ENCODE measurements at places on chromosomes 5 and 9.

- no peak for DNase-seq
These were observed 568.8 kb downstream of the TLR4 start for GRCh38 chr9:118273048-118273447.

DNA sequence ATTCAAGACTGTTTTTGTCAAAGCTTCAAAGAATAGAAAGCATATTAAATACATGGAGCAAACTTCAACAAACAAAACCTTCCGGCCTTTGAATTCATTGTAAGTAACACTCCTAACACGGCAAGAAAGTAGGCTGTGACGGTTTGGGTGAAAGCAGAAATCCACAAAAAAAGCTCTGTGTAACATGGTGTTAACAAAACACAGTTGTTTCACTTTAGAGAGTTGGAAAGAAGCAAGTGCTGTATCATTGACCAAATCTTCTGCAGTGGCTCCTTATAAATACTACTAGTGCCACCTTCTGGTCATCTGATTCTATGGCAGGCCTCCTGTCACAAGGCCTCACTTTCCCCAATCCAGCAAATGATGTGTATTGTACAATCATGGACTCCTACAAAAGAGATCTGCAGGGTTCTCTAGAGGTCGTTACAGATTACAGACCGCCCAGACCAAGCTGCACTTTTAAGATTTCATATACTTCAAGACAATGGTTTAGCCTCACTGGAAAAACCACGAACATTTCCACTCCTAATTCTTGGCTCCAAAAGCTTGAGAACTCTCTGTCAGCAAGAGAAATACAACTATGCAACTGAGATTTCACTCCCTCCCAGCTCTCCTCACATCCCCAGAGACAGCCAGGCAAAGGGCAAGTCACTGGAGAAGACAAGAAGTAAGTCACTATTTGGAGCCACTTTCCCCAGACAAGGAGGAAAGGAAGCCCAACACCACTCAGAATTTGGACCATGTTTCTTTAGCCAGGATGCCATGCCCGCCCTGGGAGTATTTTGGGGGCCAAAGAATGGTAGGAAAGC lies 196.2 kb downstream of the DTWD2 start:
- peak; percentile 9 for DNase-seq

- DNase-seq: no peak
These were observed 44.6 kb upstream of the PIK3R1 start for GRCh38 chr5:68170826-68171558.

DNA sequence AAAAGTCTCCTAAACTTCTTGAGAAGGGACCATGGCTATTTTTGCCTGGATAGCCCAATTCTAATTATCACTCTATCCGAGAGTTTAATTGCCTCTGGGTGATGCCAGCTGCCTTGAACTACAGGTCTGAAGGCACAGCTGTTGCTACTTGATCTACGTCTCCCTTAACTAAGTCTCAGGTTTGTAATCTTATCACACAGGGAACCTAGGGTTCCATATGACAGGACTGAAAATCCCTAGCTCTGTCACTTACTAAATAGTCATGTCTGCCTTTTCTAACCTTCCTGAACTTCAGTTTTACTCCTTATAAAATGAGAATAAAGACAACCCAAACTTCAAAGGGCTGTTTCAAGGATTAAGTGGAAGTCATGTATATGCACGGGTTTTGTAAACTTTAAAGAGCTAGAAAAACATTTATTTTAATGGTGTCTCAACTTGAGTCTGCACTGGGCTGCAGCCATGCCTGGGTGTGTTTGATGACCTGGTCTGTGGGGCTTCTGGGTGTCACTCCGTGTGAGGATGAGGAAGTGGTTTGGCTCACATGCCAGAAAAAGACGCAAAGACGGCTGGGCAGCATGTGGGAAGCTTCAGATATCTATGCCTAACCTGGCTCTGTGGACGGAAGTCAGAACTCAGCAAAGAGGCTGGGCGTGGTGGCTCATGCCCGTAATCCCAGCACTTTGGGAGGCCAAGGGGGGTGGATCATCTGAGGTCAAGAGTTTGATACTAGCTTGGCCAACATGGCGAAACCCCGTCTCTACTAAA lies 129.3 kb upstream of the SLC44A1 start:
- DNase-seq: peak; percentile 81

GRCh38 chr9:79264511-79265355 lies 307.0 kb upstream of the TLE4 start:
- no peak for DNase-seq

GRCh38 chr9:35172878-35173277 lies 11.1 kb downstream of the UNC13B start:
- no peak for DNase-seq

DNA sequence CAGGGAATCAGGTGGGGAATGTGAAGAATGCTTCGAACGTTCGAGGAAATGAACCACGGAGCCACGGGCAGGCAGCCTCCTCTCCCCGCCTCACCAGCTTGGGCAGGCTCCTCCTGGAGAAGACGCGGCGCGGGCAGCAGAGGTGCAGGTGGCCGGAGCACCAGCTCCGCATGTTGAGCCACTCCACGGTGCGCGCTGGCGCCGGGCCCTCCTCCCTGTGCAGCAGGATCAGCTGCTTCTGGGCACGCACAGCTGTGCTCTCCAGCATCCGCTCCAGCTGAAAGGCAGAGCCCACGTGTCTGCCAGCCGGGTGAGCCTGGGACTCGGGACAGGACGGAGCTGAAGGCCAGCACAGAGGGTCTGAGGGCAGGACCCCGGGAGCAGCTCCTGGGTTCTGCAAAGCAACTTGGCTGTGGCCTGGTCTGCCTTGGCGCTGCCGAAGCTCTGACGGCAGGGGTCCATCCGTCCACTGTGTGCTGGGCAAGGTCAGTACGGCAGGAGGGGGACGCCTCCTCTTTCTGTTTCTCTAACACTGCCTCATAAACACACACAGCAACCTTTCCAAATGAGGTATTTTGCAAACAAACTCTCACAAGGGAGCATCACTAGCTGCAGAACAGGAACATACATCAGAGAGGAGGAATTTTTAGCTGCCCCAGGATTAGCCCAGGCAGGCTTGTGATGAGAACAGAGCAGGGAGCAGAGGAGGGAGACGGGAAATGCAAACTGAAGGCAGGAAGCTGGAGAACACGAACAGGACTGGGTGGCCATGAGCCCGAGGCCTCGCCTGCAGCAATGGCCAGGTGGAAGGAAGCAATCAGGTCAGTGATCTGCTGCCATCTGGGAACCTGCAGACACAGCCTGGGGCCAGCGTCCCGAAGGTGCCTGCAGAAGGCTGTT lies 20.1 kb upstream of the NSMF start:
- no peak for DNase-seq

GRCh38 chr9:125141251-125141650 lies 2.1 kb downstream of the SCAI start:
- no peak for DNase-seq

DNA sequence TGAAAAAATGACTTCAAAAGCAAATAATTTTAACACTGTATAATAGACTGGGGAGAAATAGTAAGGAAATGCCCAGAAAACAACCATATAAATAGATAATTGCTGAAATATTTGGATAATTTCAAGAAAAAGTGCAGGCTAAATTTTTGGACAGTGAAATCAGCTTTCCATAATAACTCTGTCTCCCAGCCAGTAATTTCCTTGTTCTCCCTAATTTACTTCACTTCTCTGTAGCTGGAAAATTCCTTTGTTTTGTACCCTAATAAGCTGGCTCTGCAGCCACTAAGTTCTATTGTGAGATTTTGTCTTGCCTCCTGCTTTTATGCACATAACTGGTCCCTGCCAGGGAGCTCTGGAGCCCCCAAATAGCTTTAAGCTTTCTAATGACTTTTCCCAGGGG lies 27.7 kb downstream of the PRDM6 start:
- no peak for DNase-seq

- no peak for DNase-seq
These were observed 107.9 kb downstream of the DCP2 start for GRCh38 chr5:113084402-113085083.

GRCh38 chr9:30524311-30524710 lies 1860.1 kb upstream of the ACO1 start:
- DNase-seq: no peak

- DNase-seq: no peak
These were observed 265.5 kb downstream of the CWC27 start for GRCh38 chr5:65034029-65034812.

GRCh38 chr5:59760785-59761348 lies 132.7 kb downstream of the PDE4D start:
- no peak for DNase-seq

DNA sequence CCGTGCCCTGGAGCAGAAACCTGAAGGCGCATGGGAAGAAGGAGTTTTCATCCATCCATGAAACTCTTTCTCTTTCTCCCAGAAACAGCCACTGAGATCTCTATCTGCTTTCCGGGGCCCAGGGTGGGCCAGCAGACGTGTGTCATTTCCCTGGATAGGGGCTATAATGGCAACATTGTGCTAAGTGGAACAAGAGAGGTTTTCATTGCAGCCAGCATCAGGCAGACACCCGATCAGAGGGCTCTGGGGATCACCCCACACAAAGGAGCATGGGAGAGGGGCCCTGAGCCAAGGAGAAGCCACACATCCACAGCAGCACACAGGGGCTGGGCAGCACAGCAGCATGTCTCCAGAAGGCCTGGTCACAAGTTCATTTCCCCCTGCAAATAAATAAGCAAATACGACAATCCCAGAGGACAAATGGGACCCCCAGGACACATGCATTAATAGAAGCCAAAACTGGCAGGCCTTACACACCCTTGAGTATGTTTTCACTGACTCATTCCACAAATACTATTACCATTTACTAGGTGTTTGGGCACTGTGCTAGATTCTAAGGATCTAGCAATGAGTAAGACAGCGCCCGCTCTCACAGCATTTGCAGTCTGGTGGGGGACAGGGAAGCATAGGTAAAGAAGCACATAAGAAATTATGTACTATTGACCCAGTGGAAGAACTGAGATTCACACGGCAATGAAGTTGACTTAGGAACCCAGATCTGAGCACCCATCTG lies 4.3 kb upstream of the AFAP1L1 start:
- no peak for DNase-seq
